Caki2 (cell line): ENCODE measurements at places on chromosomes 11 and 22.
A peak's percentile ranks its signal among the peaks of the same experiment; 100 is the strongest.

DNA sequence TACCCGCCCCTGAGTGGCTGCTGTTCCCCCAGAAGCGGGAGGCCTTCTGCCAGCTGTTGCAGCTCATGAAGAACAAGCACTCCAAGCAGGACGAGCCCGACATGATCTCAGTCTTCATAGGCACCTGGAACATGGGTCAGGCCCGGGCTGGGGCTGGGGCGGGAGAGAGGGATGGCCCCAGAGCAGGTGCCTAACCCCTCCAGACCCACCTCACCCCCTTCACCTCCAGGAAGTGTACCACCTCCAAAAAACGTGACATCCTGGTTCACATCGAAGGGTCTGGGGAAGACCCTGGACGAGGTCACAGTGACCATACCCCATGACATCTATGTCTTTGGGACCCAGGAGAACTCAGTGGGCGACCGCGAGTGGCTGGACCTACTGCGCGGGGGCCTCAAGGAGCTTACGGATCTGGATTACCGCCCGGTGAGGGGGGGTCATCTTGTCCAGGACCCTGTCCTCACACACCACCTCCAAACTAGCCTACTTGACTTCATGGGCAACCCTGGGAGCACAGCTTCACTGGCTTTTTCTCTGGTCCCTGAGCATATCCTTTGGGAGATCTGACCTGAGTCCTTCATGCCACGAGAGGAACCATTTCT is 6.3 kb downstream of the INPPL1 start:
- DNase-seq, result no peak

DNA sequence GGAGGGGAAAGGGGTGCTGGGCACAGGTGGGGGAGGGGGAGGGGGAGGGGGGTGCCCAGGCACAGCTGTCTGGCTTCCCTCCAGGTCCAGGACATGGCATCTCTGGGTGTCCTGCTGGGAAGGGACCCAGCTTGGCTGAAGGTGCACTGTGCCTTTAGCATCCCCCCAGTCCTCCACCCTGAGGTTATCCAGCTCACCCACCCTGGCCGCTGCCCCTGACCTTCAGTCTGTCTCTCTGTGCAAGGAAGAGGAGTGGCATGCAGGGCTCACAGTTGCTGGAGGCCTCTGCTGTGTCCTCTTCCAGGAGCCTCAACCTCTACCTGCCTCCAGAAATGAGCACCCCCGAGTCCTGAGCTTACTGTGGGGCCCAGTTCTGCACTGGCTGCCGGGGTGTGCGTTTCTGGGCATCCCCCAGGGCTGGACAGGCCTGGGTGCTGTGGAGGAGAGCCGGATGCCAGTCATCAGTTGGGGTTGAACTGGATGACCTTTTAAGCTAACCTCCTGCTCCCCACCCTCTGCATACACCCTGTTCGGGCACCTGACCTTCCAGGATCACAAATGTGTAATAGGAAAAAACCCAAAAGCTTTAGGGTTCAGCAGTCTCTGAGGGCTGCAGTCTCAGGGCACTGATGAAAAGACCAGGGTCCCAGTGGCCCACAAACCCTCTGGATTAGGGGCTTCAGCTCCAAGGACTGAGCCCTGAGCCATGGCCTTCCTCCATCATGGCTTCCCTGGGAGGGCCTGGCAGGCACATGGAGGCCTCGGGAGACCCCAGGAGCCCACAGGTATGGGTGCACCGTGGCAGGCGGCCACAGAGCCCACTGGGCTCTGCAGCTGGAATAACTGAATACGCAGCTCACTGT is 9.6 kb upstream of the CTSD start:
- DNase-seq, result no peak

DNA sequence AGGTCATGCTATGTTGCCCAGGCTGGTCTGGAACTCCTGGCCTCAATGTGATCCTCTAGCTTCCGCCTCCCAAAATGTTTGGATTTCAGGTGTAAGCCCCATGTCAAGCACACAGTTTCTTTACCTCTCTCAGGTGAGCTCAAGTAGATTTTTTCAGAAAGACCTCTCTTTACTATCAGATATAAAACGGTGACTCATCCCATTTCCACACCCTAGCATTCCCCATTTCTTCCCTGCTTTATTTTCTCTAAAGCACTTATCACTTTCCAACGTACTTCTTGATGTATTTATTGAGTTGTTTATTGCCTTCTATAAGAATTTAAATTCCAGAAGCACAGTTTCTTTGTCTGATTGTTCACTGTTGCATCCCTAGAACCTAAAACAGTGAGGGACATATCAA is 3.7 kb downstream of the TSG101 start:
- no peak for DNase-seq

DNA sequence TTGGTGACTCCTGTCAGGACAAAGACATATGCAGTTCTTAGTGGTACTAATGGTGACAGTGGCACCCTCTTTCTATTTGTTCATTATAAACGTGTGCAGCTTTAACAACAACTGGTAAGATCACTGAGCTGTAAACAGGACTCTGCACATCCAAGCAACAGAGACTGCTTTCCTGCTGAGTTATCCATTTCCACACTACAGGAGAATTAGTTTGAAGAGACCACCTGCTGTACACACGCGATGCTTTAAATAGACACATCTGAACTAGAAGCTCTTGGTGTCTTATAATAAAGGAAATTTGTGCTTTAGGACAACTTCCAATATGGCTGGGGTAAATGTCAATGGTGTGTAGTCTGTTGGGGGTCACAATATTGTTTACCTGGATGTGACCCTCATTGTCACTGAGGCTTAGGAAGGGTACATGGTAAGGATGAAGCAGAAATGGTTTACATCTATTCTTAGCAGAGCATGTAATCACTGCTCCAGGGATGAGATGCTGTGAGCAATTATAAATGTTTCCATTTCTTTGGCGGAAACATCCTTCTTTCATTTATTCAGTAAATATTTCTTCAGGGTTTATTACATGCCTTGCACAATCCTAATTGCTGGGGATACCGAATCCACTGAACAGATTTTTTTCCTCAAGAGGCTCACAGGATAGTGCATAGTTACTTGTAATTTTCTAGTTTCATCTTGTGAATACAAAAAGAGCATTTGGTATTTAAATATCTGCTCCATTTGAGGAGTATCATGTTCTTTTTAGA is 354.0 kb upstream of the CCDC90B start:
- DNase-seq, result no peak

DNA sequence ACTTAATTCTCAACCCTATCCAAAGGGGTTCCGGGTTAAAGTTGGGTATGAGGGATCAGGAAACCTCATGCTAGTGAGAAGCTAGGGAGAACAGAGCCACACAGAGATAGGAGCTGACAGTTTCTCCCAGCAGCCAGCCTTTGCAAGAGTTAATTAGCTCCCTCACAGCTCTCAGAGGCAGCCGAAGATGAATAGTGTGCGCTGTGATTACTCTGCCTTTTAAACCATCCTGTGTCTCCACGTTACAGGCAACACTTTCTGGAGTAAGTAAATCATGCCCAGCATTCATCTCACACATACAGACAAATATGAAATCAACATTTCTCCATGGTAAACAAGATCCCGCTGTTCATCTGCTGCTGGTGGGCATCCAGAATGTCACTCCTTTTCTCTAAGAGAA is 429.6 kb downstream of the INSC start:
- DNase-seq, result no peak

GRCh38 chr11:112085822-112086421 is 634 bp downstream of the TIMM8B start:
- DNase-seq, result peak; percentile 13

- DNase-seq, result no peak
These were observed 49.9 kb upstream of the SEPTIN5 start for GRCh38 chr22:19664406-19664805.

DNA sequence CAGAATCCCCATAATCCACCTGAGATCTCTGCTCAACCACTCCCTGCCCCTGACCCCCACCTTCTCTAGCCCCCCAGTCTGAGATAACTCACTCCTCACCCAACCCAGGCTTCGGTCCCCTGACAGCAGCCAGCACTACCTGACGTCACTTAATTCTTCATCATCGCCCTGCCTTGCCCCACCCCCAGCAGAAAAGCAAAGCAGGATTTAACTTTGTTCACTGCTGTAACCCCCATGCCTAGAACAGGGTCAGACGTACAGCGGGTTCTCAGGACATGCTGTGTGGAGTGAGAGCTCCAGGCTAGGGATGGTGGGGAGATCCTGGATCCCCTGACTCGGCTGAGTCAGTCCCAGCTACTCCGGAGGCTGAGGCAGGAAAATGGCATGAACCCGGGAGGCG is 45.8 kb downstream of the ELFN2 start:
- no peak for DNase-seq

DNA sequence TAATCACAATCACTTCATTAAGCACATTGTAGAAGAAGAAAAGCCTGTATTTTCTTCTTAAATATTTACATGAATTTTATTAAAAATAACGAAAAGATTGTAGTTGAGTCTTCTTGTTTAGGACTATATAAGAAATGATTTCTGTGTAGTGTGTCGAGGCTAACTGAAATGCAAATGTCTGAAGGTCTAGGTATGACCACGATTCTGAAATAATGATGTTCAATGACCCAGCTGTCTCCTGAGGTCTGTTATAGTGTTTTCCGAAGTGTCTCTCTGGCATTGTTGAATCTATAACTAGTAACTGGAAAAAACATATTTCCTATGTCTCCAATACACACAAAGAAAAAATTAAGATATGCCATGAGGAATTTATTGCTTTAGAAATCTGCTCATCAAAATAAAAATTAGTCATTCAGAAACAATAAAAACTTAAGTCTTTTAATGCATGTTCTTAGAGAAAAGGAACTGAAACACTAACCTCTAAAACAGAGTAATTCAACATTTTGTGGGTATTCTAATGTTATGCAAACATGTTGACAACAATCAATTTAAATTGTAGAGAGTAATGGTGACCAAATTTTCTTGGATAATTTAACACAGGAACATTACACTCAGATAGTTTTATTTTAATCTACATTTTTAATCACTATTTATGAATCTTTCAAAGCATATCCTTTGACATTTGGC is 55.0 kb downstream of the CASP12 start:
- no peak for DNase-seq

DNA sequence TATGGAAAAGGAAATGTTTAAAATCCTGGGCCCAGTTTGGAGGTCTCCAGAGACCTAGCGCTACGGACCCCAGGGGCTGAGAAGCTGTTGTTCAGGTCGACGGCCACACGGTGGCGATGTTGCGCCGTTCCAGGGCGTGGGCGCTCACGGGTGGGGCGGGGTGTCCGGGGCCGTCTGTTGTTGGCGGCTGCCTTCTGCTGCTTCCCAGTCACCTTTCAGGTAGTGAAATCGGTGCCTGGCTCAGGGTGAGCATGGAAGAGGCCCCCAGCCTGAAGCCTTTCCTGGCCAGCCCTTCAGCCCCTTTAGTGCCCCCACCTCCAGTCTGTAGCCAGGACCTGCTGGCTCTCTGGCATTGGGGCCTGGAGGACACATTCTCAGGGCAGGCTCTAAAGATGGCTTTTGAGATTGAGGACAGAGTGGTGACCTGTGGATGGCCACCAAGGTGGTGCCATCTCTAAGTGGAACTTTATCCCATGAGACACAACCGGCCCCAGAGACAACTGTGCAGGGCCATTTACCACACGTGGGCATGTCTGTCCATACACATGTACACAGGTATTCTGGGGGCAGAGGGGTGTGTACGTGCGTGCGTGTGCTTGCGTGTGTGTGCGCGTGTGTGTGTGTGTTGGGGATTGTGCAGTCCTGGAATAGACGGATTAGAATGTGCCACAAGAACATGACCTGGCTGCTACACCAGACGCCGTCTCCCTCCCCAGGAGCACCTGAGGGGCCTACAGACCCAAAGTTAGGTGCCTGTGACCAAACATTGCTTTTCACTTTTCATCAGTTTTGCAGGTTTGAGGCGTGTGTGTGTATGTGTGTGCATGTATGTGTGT is 53.8 kb downstream of the ST14 start:
- peak; percentile 11 for DNase-seq

- DNase-seq, result no peak
These were observed 193.4 kb upstream of the KIRREL3 start for GRCh38 chr11:127193950-127194349.

DNA sequence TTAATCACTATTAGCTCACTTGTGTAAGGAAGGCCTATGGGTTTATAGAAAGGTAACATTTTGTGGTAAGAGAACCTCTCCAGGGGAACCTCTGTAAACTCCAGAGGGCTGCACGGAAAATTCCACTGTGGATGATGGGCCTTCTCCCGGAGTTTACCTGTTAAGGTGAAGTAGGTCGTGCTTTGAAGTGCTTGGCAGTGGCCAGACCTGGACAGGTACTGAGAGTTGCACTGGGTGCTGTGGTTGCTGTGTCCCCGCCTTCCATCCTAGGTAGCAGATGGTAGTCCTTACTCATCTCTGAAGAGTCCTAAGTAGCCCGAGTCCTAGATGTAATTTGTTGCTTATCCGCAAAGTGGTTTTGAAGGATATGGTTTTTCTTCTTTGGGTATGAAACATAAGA is 133.4 kb downstream of the TEAD1 start:
- no peak for DNase-seq

GRCh38 chr11:77075425-77075905 is 8.7 kb downstream of the CAPN5 start:
- DNase-seq, result no peak

GRCh38 chr22:49747130-49747529 is 80.5 kb downstream of the BRD1 start:
- DNase-seq, result no peak

GRCh38 chr22:43828998-43829782 is 17.1 kb upstream of the EFCAB6 start:
- DNase-seq, result no peak

DNA sequence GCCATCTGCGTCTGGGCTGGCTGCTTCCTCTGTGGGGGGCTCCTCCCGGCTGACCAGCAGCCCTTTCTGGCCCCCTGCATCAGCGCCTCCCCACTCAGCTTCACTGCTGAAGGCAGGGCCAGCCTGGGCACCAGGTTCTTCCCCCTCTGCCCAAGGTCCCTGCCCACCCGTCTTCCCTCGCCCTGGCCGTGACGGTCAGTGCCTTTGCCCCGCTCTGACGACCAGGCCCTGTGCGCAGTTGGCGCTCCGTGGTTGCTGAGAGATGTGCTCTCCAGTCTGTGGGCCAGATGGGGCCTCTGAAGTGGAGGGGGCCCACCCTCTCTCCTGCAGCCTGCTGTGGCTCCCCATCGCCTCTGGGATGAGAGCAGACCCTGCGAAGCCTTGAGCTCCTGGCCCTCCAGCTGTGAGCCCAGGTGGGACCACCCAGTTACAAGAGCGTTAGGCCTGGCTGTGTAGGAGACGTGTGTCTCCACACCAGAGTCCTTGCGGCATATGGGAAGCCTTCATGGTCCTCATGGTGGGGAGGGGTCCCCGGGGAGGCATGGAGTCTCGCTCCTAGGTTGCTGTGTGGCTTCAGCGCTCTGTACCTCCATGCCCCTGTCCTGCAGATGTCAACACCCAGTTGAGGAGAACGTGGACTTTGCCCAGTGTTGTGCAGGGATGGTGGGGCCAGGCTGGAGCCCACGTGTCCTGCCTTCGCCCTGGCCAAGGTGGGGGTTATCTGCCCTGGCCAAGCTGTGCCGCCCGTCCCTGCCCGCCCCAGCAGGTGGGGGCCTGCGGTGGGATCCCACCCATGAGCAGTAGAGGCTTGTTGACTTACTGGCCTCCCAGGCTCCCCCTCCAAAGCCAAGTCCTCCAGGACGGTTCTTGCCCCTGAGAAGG is 14.2 kb downstream of the LRP5 start:
- no peak for DNase-seq

- DNase-seq, result no peak
These were observed 96.6 kb downstream of the ZBTB16 start for GRCh38 chr11:114156131-114156581.
